ENCODE measurements at places on chromosomes 5 and 9.
A peak's percentile ranks its signal among the peaks of the same experiment; 100 is the strongest.

- DNase-seq, result peak; percentile 49
Observed at GRCh38 chr9:114372921-114373448, 14.8 kb downstream of the AKNA start.

GRCh38 chr9:32738501-32739172 is 44.7 kb upstream of the TMEM215 start:
- DNase-seq, result no peak

DNA sequence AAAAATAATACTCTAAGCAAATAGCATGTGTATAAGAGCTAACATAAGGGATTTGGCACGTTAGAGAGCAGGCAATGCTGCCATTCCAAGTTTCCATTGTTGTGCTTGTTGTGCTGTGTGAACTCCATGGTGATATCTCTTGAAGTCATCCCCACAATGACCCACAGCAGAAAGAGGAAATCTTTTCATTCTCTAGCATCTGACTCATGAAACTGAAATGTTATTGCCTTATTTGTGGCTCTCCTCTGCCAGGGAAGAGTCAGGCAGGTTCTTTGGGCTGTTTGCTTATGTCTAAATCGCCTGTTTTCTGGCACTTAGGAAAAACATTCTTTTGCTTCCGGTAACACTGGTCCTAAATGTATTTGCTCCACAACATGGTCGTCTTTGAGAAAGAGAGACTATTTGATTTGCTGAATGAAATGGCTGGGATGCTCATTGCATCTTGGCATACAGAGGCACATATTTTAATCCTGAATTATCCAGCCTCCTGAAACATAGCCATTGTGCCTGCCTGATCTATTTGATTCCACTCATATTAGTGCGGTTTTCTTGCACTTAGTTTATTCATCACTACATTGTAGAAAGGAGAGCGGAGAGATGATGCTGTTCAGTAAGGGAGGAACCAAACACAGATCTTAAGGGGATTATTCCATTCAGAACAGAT is 188.8 kb downstream of the CSNK1G3 start:
- no peak for DNase-seq

- DNase-seq, result no peak
Observed at GRCh38 chr5:172758077-172758833, 12.7 kb downstream of the DUSP1 start.

- DNase-seq, result no peak
Observed at GRCh38 chr5:120304663-120305062, 159.4 kb upstream of the PRR16 start.

- DNase-seq, result no peak
Observed at GRCh38 chr9:121509180-121509579, 9.5 kb upstream of the GGTA1 start.

DNA sequence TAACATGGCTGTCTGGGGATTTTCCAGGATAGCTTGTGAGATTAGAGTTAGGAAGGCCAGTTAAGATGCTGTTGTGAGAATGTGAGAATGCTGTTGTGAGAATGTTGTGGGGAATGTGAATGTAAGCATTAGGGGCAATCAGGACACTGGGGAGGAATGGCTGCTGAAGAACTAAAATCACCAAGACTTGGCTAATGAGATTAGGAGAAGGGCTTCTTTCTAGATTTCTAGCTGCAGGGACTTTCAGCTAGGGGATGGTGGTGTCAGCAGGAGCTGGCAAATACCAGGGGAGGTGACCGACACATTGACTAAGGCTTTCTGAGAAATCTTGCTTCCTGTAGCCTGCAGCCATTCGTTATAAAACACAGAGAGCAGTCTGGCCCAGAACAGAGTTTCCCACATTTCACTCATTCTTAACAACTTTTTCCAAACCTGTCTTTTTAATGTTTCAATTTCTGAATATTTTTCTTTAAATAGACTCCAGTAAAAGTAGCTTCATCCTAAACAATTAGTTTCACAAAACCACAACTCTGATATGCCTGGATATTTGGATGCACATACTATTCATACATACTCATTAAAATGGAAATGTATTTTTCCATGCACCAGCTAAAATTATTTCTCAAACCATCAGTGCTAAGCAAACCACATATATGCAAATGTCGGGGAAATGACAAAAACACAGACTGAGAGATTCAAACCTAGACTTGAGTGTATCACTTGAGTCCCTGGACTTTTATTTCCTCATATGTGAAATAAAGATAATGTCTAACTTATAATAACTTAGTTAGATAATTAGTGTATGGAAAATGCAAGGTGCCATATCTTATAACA is 89.3 kb upstream of the TNC start:
- no peak for DNase-seq

DNA sequence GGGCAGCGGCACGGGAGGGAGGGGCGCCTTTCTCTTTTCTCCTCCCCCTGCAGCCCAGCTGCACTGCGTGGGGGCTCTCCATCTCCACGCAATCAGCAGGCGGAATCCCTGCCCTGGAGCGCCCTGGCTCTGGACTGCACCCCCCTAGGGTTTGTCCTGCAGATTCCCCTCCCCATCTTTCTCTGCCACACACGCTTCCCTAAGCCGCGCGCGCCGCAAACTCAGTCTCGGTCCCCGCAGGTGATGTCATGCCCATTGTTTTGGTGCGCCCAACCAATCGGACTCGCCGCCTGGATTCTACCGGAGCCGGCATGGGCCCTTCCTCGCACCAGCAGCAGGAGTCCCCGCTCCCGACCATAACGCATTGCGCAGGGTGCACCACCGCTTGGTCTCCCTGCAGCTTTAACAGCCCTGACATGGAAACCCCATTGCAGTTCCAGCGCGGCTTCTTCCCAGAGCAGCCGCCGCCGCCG is at the start of gene KCNN2:
TSS of gene KCNN2 (plus strand) at position 347 of the 473 bp plus-strand sequence. CDS start at position 417, 70 bp downstream.
- DNase-seq, result no peak

DNA sequence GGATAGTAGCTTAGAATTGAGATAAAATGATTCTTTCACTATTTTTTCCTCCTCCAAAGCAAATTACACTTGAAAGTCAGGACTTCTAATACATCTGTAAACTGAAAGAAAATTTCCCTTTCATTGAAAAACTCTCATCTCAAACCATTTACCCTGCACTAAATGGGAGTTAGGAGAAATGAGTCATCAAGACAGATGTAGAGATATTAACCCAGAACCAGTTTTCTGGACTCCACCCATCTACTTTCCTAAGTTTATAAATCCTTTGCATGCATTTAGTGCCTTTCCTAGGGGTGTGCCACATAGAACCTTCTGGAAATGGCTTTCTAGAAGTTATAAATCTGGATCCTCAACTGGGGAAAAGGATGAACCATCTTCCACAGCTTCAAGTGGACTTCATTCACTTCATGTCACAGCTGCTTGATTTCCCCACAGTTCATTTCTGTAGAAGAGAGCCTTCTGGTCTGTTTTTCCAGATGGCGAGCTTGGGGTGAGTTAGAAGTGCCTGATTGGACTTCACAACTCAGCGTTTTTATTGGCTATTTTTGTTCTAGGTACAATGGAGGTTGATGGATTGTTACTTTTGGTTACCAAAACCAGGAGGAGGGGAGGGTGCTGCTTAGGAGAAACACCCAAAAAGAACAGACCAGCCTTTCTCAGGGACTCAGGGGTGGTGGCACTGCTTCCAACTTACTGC is 72.5 kb upstream of the GPR151 start:
- no peak for DNase-seq
